ENCODE measurements at places on chromosomes 3 and 15. TPM values are rescaled to one million over a fixed set of nuclear protein-coding genes. Genes with fewer than 3 reads are reported as not detected.

GRCh38 chr3:13881536-13882410, 1.9 kb upstream of the WNT7A start:
- no peak for DNase-seq

DNA sequence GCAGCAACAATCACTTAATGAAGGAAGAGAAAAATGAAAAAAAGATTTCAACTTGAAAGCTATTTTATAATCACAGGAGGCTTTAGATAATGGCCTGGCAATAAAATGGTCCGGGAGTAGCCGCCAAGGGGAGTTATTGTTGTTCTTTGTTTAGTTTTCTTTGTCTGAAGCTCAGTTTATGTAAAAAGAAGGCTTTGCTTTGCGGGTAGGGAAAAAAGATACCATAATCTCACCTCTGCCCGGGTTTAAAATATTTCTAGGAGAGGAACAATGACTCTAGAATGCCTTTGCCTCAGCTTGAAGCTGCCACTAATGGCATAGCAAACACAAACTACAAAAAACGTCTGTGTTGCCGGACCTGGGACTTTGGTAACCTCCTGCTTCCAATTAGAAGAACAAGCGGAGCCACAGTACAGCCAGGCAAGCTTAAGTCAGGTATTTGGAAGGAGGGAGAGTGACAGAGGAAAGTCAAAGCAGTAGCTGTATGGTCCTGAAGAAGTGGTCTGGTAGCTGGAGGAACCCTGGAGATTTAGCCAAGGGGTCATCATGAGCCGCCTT, 764.5 kb downstream of the TUSC7 start:
- DNase-seq: no peak

- DNase-seq: no peak
These were observed 61.4 kb downstream of the IL12A start for GRCh38 chr3:160049988-160050387.

DNA sequence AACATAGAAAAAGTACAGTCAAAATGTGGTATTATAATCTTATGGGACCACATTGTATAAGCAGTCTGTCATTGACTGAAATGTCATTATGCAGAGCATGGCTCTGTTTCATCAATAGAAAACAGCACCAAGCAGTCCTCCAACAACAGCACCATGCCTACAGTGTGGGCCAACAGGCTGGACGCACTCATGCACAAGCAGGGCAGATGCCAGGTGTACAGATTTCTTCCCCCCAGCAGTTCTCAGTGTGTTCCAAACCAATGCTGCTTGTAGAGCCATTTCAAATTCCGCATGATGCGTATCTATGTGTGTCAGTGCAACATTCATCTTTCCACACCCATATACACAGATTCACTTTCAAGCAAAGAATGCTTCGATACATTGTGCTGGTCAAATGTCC, 253.1 kb downstream of the CHL1 start:
- DNase-seq: no peak

DNA sequence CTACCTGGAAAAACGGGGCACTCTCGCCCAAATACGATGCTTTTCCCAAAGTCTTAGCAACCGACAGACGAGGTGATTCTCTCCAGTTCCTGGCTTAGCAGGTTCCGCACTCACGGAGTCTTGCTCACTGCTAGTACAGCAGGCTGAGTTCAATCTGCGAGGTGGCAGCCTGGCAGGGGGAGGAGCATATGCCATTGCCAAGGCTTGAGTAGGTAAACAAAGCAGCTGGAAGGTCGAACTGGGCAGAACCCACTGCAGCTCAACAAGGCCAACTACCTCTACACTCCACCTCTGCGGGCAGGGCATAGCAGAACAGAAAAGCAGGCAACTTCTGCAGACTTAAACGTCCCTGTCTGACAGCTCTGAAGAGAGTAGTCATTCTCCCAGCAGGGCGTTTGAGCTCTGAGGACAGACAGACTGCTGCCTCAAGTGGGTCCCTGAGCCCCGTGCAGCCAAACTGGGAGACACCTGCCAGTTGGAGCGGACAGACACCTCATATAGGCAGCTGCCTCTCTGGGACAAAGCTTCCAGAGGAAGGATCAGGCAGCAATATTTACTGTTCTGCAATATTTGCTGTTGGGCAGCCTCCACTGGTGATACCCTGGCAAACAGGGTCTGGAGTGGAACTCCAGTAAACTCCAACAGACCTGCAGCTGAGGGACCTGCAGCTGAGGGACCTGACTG, 73.4 kb upstream of the CADM2 start:
- DNase-seq: no peak

DNA sequence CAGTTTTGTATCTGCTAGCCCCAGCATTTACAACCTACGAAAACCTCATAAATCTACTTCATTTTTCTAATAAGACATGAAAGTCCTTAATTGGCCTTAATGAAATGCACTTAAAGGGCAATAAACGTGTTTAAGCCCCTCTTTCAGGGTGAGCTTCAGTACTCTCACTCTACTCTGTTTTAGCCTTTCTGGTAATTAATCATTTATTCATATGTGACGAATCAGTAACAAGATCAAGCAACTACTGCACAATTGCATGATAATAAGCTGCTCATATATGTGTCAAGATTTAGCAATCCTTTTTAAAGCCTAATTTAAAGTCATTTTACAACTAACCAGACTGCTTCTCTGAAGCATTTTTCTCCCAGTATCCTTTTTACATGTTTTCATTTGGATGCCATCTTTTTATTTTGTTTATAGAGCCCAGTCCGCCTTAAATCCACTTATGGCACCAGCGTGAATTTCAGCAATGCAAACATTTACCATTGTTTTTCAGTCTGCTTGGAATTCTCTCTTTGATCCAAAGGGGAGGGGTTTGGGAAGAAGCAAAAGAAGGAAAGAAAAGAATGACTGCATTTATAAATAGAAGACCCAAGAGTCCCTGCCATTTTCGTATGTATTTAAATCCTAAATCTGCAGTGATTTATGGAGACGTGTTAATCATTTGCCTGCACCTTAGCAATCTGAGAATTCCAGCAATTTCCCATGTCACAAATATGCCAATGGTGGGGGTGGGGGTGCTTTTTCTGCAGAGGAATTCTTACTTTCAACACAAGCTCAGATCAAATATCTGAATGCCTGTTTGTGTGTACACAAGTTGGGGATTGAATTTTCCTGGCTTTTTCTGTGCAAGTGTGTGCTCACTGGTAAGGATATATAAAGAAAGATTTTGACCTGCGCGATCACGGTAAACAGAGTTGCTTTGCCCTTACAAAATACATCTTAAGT, 230.8 kb upstream of the TBC1D5 start:
- DNase-seq: no peak

DNA sequence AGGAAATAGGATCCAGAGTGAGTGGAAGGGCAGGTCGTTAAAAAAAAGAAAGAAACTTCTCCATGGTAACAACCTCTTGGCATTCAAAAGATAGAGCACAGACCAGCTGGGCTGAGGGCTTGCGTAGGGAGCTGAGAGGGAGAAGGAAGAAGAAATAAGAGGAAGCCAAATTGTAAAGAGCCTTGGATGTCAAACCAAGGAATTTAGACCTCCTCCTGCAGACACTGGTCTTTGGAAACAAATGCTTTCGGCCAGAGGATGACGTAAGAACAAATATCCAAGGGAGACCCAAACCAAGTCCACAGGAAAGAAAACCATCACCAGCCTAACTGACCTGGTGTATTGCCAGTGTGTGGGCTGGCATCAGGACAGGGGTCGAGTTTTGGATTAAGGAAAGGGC, 155.2 kb downstream of the UACA start:
- DNase-seq: peak; percentile 80

Gene PTH1R
- total RNA-seq: not detected

Gene GRM7
- total RNA-seq: not detected

DNA sequence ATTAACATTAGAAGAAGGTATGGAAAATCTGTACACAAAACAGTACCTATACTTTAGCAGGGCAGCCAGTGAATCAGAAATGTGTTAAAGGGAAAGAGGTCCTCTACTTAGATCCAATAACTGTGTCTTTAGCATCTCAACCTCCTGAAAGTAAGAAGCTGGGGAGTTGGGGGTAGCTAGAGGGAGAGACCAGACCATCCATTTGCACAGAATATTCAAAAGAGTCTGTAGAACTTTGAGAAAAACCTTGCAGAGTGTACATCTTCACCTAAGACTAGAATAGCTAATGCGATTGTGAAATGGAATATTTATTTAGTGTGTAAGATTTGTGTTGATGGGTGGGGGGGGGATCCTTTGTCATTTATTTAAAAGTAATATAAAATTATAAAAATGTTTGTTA, 124.8 kb downstream of the RBPMS2 start:
- no peak for DNase-seq

Gene LRRC31
- not detected for total RNA-seq

Gene NPHP3
- total RNA-seq: 13.8 TPM

Gene SACM1L
- 7.7 TPM for total RNA-seq

Gene RAP2B
- total RNA-seq: 10.2 TPM

DNA sequence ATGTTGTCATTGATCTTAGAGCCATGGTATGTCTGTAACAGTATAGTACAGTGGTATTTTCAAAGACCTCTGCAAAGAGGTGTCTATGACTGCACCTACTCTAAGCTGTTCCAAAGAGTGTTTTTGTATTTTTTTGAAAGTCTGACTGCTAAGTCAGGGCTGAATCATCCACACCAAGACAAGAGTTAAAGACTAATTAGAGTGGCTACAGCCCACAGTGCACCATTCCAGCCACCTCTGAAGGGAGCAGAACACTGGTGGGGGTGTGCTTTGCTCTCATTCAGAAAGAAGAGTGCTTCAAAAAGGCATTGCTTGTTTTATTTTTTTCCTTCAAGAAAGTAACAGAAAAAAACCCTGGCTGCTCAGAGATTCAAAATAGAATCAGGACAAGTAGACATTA, 301.4 kb downstream of the GABRG3 start:
- DNase-seq: no peak

DNA sequence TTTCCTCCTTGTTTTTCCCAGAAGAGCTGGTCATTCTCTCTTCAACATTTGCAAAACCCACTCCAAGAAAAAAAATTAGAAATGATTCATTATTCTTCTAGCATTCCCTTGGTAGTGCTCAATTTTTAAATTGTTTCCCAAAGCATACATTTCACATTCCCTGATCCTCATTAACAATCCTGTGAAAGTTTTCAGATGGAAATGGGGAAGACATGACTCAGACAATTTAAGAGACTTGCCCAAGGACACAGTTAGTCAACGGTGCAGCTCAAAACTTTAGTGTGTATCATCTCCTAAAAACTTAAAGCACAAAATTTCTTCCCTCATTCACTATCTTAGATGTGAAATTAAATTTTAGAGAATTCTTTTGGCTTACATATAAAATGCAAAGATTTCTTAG, 17.1 kb upstream of the ABI3BP start:
- no peak for DNase-seq

GRCh38 chr15:38709196-38709595, 144.6 kb upstream of the RASGRP1 start:
- DNase-seq: no peak

- no peak for DNase-seq
These were observed 112.6 kb downstream of the UACA start for GRCh38 chr15:70650567-70651302.

- DNase-seq: no peak
These were observed 70.9 kb upstream of the MME start for GRCh38 chr3:155009217-155009616.

DNA sequence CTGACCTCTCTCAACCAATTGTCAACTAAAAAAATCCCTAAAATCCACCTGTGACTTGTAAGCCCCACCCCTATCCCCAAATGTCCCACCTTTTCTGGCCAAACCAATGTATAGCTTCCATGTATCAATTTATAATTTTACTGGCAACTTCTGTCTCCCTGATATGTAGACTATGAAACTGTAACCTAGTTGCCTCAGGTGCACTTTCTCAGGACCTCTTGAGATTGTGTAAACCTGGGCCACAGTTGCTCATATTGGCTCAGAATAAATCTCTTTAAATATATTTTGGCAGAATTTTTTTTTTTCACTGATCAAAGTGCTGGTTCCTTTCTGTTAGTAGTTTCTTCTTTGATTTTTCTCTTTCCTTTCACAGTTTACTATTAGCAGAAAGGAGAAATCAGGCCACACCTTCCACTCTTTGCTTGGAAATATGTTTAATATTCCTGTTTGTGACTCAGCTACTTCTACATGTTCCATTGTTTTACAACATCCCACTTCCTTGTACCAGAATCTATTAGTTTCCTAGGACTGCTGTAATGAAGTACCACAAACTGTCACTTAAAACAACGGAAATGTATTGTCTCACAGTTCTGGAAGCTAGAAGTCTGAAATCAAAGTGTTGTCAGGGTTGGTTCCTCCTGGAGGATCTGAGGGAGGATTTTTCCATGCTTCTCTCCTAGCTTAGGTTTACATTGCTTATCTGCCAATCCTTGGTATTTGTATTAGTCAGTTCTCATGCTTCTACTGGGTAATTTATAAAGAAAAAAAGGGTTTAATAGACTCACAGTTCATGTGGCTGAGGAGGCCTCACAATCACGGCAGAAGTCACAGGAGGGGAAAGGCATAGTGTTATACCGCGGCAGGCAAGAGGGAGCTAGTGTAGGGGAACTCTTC, 801.2 kb upstream of the ARPP21 start:
- no peak for DNase-seq

Gene GALNT15
- not detected for total RNA-seq

GRCh38 chr3:123152687-123153086, 49.1 kb upstream of the SEC22A start:
- no peak for DNase-seq

Gene CNTN6
- total RNA-seq: not detected

GRCh38 chr3:65569129-65569528, 469.6 kb downstream of the MAGI1 start:
- no peak for DNase-seq

Gene TSEN2
- 14.5 TPM for total RNA-seq

- no peak for DNase-seq
These were observed 29.5 kb downstream of the CMTM7 start for GRCh38 chr3:32421185-32421584.

GRCh38 chr3:167811031-167811430, 75.5 kb downstream of the SERPINI1 start:
- DNase-seq: peak; percentile 35

Gene RHCG
- not detected for total RNA-seq

Gene CNTN4
- not detected for total RNA-seq

- no peak for DNase-seq
These were observed 138.3 kb downstream of the ANXA2 start for GRCh38 chr15:60259469-60259868.

Measured in MG63 (cell line).